Stimulated activated CD8-positive, alpha-beta memory T cell treated with anti-CD3 and anti-CD28 coated beads, Interleukin-15, amount 100 ng/mL, for 48 hours (primary cell): ENCODE measurements at places on chromosomes 1 and 21.

GRCh38 chr1:110337704-110338308 lies 1.4 kb upstream of the RBM15 start:
- DNase-seq = peak; percentile 36

DNA sequence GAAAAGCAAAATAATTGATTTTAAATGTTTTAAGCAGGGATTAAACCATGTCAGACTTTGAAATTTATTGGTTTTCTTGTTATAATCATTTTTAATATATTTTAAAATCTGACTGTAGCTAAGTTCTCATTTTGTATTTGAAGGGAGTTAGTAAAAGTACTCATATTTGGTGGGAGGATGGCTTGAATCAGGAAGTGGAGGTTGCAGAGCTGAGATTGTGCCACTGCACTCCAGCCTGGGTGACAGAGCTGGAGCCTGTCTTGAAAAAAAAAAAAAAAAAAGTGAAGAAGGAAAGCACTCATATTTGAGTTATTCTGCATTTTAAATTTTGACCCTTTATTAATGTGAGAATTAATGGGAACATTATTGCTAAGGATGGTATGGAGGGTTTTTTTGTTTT lies 106.0 kb downstream of the RABGAP1L start:
- DNase-seq = no peak

- no peak for DNase-seq
Measured at GRCh38 chr1:27161594-27161993, 6.7 kb upstream of the SLC9A1 start.

GRCh38 chr21:32329331-32329730 lies 30.7 kb downstream of the MRAP start:
- DNase-seq = no peak
